ENCODE measurements at places on chromosomes 1 and 21.
A peak's percentile ranks its signal among the peaks of the same experiment; 100 is the strongest.

DNA sequence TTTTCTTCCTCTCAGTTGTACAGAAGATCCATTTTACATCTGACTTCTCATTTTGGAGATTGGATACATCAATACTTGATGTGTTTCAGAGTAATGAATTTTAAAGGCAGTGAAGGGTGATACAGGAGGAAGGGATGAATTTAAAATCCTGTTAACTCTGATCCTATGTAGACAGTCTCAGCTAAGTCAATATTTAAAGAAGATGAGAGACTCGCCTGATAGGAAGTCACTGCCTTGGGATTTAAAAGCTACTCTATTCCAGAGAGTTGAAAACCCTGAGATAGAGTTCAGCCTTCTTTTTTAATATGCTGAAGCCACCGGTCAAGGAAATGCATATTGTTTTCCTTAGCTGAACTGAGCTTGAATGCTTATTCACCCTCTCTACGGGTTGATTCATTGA is 42.7 kb downstream of the HUNK start:
- no peak for DNase-seq

GRCh38 chr1:1194723-1195122 is 11.7 kb downstream of the TNFRSF18 start:
- no peak for DNase-seq

- peak; percentile 4 for DNase-seq
Observed at GRCh38 chr1:35298464-35298863, 30.0 kb downstream of the ZMYM4 start.

DNA sequence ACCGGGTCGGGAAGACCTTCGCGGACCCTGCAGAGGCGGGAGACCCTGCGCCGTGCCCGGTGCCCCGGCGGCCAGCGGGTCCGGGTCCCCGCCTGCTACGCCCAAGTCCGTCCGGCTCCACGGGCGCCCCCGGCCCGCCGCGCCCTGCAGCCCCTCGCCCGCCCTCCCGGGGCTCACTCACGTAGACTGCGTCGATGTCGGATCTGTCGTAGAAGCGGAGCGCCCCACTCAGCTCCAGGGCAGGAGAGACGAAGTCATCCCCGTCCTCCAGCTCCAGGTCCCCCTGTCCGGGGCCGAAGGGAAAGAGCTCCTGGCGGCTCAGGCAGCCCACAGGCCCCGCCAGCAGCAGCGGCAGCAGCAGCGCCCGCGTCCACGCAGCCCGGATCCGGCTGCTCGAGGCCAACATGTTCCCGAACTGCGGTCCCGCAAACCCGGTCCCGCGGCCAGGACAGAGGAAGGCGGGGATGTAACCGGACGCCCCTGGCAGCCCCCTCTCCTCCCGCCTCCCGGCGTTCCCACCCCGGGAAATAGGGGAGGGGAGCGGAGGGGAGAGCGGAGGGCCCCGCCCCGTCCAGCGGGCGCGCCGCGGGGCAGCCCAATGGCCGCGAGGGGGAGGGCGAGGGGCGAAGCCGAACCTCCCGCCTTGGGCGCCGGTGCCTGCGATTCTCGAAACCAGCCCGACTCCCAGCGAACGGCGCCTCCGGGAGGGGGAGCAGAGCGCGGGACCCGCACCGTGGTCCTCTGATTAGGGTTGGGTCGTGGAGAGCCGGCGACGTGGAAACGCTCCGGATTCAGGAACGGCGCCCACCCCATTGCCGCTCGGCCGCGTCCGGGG is at the start of gene NID1:
NID1 (minus strand) TSS at position 417 of the 835 bp plus-strand sequence; CDS start at position 406, 11 bp downstream.
- DNase-seq: peak; percentile 34

DNA sequence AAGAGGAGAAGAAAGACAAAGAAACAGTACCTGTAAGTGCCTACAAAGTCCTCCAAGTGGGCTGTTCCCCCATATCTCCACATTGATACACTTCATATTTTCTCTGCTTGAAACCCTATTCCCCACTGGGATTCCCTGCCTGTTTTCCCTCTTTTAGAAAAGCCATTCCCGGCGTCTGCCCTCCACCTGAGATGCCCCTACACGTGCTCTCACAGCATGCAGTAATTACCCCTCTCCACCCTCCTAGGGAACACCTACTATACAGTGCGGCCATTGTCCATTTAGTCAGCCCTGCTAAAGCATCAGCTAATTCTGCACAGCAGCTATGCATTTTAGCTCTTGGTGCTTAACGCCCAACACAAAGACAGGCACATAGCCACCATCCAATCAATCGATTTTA is 135.7 kb upstream of the TIAM1 start:
- no peak for DNase-seq

DNA sequence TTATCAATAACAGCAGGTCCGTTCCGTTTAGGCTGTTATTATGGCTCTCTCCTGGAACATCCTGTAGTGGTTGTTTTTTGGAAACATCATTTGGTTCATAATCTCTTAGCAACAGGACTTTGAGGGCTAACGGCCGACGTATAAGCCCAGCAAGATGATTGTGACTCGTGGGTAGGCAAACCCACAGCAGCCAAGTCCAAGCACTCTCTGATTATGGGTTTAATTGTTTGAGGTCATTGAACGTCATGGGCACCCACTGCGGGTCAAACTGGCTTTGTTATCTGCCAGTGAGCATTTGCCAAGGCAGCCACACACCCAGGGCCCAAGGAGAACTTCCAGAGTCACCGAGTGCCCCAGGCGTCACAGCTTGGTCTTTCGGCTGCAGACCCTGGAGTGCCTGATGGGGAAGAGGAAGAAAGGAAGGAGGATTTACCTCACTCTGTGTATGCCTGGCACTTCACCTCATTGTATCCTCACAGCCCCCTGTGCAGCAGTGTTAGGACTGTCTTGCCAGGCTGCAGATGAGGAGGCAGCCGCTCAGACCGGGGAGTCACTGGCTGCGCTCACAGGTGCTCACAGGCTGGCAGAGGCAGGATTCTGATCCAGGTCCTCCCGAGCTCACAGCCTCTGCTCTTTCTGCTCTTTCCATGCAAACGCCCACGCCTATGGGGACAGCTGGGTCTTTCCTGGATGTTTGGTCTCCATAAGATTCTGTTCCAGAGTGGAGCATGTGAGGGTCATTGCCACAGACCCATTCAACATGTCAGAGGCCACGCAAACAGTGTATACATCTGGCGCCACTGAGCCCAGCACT is 30.8 kb upstream of the EPS8L3 start:
- no peak for DNase-seq

DNA sequence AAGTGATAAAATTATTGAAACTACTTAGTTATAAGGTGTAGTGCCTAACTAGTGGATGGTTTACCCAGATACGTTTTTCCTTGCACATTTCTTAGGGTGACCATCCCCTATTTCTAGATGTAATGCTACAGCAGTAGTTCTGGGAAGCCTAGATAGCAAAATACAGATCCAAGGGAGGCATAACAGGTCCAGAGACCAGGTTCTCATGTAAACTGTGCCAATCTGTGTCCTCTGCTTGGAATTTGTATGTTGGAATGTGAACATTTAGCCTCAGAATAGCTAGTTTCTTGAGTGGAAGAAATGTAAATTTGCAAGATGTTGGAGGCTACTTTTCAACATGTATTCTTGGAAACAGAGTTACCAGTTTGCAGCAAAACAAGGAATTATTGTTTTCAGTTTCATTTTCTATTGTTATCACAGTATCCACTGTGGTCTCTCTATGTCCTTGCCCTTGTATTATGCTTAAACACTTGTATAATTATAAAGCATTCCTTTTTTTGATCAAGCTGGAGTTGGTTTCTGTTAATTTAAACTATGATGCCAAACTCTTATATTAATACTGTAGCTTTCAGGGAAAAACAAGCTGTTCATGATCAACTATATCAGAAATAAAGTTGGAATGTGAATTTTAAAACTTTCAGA is 102.0 kb upstream of the BRINP3 start:
- DNase-seq: no peak

DNA sequence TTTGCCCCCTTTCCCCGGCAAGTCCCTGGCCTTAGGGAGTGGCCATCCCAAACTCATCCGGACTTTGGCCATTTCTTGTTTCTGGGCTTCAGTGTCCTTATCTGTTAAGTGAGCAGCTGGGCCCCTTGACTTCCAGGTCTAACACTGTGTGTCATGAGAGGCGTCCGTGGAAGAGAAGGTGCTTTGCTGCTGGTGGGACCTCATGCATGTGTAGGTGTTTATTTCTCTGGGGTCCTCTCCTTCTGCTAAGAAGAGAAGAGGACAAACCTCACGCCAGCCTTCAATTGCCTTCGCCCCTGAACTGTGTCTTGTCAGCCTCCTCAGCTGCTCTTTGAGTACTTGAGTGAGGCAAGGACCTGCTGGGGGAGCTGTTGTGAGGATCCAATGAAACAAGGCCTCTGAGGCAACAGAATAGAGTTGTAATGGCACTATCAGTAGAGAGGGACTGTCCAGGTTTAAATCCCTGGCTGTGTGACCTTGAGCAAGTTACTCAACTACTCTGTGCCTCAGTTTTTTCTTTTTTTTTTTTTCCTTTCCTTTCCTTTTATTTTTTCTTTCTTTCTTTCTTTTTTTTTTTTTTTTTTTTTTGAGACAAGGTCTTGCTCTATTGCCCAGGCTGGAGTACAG is 72.5 kb downstream of the RUNX3 start:
- peak; percentile 13 for DNase-seq

DNA sequence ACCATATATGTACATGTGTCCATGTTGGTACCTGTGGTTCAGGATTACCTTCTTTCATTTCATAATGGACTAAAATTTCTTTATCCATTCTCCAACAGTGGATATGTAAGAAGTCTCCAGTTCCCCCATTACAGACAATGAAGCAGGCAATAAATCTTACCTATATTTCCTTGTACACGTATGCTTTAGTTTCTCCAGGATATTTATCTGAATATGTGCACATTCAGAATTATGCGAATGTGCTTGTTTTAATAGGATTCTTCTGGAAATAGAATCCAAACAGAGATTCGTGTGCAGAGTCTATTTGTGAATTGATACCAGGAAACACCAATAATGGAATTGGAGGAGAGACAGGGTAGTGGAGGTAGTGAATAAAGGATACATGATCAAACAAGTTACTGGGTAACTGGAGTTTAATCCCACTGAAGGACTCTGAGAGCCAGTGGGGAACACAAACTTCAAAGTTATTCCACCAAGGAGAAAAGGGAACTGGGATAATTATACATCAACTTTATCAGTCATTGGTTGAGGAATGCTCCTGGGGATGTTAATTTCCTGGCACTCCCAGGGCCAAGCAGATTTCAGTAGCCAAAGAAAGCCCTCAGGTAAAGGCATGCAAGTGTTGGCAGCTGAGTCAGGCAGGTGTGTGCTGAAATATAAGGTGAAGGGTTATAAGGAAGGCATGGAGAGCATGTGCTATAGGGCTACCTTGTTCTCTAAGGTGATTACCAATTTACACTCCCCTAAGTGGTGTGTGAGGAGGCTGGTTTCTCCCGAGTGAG is 374.9 kb upstream of the PBX1 start:
- no peak for DNase-seq

GRCh38 chr1:28835237-28835650 is 23.3 kb downstream of the OPRD1 start:
- DNase-seq: no peak

- DNase-seq: no peak
Observed at GRCh38 chr1:23125489-23125888, 43.2 kb downstream of the LUZP1 start.

DNA sequence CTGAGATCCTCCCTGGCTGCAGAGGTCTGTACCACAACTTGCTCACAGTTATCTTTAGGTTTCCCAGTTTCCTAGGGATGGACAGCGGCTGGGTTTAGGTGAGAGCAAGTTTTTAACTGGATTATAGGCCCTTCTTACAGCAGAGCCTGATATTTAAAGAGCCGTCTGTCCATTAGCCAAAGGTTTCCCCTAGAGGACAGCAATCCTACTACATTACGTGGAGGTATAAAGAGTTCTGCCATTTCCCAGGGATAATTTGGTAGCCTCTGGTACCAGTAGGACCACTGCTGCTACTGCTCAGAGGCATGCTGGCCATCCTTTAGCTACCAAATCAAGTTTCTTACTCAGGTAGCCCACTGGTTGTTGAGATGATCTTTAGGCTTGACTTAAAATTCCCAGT is 21.9 kb upstream of the FCGR2A start:
- no peak for DNase-seq
